Activated CD4-positive, alpha-beta T cell treated with anti-CD3 and anti-CD28 coated beads, Interleukin-2, Interleukin-6, amounts not matched to agents 100 ng/mL and 50 ng/mL, durations not matched to agents 16 hours and 8 hours (primary cell): ENCODE measurements at places on chromosomes 4 and X.
A peak's percentile ranks its signal among the peaks of the same experiment; 100 is the strongest.

GRCh38 chrX:64206556-64207162 lies 1.2 kb upstream of the AMER1 start:
- DNase-seq = no peak

- no peak for DNase-seq
These were observed 36.5 kb upstream of the GUCY1B1 start for GRCh38 chr4:155722336-155722735.

- DNase-seq = peak; percentile 61
These were observed 119.1 kb upstream of the OTUD4 start for GRCh38 chr4:145299380-145300076.

- peak; percentile 33 for DNase-seq
These were observed at the start of gene SCD5 for GRCh38 chr4:82798168-82799005. TSS of gene SCD5 (minus strand) at chr4:82798796. CDS start at chr4:82798537, 259 bp downstream.

GRCh38 chr4:88826771-88827170 lies 129.1 kb upstream of the NAP1L5 start:
- DNase-seq = no peak
